NCI-H1436 treated with DMSO at 0.1 percent for 48 hours (cell line): ENCODE measurements at places on chromosomes 13 and 19.

DNA sequence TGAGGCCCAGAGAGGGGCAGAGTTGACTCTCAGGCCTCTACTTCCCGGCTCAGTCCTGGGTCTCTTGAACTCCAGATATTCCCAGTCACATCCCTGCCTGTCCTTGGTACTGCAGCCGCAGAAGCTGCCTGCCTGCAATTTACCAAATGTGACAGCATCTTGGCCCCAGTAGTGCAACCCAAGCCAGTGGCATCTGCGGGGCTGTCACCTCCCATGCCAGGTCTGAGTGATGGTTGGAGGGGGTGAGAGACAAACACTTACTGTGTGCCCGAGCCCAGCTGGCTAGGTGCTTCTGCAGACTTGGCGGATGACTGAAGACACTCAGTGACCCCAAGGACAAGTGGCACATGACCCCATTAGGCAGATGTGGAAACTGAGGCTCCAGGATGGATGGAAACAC lies 18.4 kb downstream of the ZNRF4 start:
- DNase-seq = no peak

GRCh38 chr13:73224703-73225102 lies 165.9 kb downstream of the KLF5 start:
- no peak for DNase-seq

GRCh38 chr19:42345191-42345812 lies 19.9 kb downstream of the MEGF8 start:
- no peak for DNase-seq

GRCh38 chr19:18861235-18861634 lies 29.5 kb downstream of the UPF1 start:
- no peak for DNase-seq

- no peak for DNase-seq
Measured at GRCh38 chr13:40207001-40207478, 459.4 kb downstream of the FOXO1 start.

DNA sequence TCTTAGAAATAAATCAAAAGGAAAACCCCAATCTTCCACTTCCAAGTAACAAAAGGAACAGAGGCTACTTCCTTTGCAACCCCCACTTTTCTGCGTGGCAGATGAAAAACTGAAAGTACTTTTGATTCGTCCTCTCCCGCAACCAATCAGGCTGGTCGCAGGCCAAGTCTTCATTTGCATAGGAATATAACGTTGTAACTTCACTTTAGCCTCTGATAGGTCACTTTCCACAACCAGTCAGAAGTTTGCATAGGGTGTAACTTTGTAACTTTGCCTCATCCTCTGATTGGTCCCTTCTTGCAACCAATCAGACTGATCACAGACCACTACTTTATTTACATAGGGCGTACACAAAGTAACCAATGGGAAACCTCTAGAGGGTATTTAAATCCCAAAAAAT lies 37.2 kb downstream of the TGDS start:
- DNase-seq = no peak

DNA sequence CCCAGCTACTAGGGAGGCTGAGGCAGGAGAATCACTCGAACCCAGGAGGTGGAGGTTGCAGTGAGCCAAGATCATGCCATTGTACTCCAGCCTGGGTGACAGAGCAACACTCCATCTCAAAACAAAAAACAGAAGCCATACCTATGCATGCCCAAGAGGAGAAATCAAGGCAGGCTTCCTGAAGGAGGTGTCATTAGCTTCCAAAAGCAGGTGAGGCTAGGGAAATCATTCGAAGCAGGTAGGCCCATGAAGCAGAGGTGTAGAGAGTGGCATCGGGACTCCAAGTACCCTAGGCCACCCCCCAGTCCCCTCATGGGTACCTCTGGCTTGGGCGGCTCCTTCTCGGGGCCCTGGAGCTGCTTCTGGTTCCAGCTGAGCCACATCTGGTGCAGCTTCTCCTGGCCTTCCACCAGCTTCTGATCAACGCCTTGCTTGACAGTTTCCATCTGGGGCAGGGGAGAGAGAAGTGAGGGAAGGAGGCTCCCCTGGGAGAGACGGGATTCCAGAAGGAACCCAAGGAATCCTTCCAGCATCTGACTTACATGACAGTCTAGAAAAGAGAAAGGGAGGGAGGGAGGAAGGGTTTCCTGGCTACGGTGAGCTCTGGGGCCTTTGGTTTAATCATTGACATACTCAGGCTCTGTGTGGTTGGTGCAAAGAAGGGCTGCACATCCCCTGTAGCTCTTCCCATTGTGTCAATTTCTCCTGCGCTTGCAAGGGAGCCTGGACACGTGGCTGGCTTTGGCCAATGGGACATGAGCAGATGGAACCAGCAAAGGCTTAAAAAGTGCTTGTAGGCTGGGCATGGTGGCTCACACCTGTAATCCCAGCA lies 13.1 kb upstream of the TICAM1 start:
- DNase-seq = no peak
